Hepatic stellate cell (primary cell): ENCODE measurements at places on chromosomes 4 and X.

- no peak for DNase-seq
Observed at GRCh38 chrX:68666580-68666979, 19.1 kb downstream of the STARD8 start.

GRCh38 chrX:18464499-18464898 is 39.1 kb downstream of the CDKL5 start:
- no peak for DNase-seq

GRCh38 chrX:118536204-118536603 is 40.6 kb downstream of the DOCK11 start:
- DNase-seq, result no peak

DNA sequence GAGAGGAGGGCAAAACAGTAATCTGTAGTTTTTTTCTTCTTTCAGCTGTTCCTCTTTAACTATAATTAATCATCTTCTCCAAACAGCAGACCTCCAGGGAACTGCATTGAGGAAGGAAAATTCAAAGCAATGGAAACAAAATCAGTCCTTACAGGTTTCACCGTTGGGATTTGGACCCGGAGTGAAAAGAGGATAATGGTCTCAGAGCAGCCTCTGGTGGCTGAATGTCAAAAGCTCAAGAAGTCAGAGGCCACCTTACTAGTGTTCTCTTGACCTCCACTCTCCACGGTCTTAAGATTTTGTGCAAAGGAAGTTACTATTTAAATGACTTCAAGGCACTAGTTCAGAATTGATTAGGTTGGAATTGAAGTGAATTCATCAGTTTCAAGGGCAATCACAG is 16.0 kb upstream of the MID1 start:
- DNase-seq, result no peak

DNA sequence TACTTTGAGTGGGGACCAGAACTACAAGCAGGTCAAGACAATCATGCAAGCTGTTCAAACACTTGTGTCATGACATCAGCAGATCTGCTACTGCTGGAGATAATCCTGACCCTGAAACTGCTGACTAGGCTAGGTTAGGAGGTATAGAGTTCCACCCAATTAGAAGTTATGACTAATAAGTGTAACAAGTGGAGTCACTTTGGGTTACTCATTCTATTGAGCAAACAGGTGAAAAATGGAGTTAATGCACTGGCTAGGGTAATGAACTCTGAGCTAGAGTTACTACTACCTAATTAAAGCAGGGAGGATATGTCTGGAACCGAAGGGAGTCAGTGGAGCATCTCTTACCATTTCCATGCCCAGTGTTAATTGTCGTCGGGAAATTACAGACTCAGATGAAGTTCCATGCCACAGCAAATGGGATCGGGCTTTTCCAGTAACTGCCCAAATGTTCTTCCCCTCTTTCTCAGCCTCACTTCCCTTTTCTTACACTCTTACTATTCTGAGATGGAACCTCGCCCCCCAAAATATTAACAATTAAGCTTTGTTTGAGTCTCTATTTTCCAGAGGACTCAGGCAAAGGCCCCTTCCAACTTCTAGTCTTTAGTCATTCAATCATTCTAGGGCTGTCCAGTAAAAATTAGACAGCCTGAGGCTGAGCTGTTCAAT is 19.8 kb upstream of the MANBA start:
- no peak for DNase-seq

DNA sequence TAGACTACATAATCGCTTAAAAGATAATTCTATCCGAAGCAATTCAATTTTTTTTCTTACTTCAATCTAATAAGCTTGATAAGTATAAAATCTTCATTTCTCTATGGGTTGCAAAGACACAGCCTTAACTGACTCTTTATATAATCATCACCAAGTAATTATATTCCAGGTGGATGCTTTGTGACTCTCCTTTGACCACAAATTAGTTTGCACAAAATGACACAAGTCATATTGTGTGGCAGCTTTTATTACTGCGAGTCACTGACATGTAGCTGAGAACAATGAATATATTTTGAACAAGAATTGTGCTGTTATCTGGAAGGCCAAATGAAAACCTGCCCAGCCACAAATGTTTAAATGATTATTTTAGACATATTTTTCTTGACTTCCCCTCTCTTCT is 1727.8 kb downstream of the ARAP2 start:
- DNase-seq, result no peak

DNA sequence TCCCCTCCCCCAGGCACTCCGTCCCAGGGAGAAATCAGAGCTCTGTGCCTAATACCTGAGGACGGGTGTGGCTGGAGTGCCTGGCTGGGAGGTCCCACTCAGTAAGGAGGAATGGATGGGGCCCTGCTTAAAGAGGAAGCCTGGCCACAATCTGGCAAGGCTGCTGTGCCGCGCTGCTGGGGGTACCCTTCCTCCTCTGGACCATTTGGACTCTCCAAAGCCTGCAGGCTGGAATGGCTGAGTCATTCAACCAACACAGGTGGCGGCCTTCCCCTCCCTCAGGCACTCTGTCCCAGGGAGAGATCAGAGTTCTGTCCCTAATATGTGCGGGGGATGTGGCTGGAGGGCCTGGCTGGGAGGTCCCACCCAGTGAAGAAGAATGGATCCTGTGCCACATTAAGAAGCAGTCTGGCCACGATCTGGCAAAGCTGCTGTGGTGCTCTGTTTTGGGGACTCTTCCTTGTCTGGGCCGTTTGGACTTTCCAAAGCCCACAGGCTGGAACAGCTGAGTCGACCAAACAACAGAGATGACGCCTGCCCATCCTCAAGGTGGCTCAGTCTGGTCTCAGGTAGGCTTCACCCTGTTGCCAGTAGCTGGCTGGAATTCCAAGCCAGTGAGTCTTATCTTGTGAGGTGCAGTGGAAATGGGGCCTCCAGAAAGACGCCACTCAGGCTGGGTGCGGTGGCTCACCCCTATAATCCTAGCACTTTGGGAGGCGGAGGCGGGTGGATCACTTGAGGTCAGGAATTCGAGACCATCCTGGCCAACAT is 127.3 kb upstream of the HUWE1 start:
- no peak for DNase-seq

DNA sequence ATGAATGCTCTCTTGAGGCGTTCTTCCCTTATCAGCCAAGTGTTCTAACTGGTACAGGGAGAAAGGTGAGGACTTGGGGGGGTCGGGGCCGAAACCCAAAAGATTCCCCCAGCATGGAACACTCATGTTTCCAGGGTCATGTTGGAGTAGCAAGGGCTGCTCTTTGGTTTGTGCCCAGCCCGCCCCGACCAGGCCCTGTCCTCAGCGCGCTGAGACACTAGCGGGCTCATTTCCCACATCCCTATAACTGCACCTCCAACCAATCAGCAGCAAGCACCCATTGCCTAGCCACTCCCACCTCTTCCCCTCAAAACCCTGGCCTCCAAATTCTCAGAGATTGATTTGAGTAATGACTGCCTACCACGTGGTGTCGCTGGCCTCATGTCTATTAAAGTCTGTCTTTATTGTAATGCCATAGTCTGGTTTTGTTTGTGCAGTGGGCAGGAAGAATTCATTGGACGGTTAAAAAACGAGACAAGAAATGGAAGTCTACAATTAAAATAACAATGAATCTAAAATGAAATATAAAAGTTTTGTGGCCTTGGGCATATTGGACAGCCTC is 1928.4 kb downstream of the STIM2 start:
- DNase-seq, result no peak

DNA sequence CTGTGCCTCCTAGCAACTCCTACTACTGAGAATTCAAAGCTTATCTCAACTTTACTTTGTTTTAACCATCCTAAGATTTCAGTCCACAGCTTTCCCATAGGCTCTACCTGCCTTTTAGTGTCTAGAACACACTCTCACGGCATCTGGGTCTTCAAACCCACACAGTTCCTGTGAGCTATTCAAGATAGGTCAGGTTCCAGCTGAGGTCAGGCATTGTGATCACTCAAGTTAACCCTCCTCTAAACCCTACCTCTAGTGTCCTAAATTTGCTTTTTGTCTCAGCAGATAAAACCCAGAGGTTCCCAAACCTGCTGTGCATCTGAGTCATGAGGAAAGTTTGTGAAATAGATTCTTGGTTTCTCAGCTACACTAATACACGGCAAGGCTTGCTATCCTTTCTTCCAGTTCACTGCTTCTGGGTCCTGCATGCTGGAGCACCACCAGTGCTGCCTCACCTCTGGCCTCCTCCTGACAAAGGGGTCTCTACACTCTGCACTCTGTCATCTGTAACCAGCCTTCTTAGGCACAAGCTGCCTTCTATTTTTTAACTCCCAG is 324.6 kb upstream of the MAGEB2 start:
- DNase-seq, result no peak

- DNase-seq, result no peak
Observed at GRCh38 chrX:153793291-153793690, 884 bp downstream of the IDH3G start.

- no peak for DNase-seq
Observed at GRCh38 chr4:54819034-54819433, 161.3 kb downstream of the KIT start.

DNA sequence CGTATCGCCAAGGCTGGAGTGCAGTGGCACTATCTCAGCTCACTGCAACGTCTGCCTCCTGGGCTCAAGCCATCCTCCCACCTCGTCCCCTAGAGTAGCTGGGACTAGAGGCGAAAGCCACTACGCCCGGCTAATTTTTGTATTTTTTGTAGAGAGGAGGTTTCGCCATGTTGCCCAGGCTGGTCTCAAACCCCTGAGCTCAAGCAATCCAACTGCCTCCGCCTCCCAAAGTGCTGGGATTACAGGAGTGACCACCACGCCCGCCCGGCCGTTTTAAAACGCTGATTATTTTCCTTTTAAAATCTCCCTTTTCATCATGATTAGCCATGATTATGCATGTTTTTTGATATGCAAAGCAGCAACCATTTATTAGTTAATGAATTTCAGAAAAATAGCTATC is 2.2 kb downstream of the N4BP2 start:
- DNase-seq, result no peak

DNA sequence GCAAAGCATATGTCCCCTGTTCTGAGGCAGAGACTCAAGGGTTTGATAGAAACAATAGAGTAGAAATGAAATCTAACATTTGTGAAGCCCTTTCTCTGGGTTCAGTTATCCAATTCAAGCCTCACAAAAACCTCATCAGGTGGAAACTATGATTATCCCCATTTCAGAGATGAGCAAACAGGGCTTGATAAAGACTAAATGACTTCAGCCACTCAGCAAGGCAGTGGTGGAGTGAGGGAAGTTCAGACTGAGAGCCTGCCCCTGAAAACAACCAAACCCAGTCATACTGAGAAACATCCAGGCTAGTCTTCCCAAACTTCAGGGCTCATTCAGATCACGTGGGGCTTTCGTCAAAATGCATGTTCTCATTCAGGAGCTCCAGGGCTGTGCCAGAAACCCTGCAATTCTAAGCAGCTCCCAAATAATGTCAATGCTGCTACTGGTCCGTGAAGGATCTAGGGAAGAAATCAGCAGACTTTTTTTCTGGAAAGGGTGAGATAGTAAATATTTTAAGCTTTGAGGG is 109.6 kb upstream of the KIT start:
- DNase-seq, result no peak

- DNase-seq, result no peak
Observed at GRCh38 chr4:158292156-158292555, 81.9 kb downstream of the TMEM144 start.

- DNase-seq, result no peak
Observed at GRCh38 chr4:146032234-146032860, 93.7 kb upstream of the ZNF827 start.

DNA sequence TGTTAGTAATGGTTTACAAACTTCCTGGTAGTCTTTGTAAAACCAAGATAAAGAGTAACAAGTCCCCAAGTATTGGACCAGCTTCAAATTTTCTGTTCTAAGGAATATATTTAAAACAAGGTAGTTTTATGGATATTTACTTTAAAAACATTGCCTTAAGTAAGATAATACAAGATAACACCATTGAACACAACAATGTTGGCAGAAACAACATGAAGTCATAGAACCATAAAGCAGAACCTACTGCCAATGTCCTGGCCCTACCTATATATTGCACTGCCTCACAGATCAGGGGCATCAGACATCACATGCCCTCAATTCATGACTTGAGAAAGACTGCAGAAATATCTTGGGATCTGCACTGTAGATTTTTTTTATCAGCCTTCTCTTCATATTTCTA is 1176.2 kb downstream of the PCDH7 start:
- no peak for DNase-seq
